Stimulated activated CD4-positive, alpha-beta T cell treated with anti-CD3 and anti-CD28 coated beads, Interleukin-1b, Interleukin-23, amount 100 ng/mL, for 1 hour (primary cell): ENCODE measurements at places on chromosomes 16 and 17.

- no peak for DNase-seq
Measured at GRCh38 chr17:43399839-43400328, 1.1 kb downstream of the ARL4D start.

- DNase-seq: no peak
Measured at GRCh38 chr17:57478478-57479250, 222.3 kb downstream of the MSI2 start.

- DNase-seq: no peak
Measured at GRCh38 chr16:5590416-5590815, 492.8 kb upstream of the EEF2KMT start.

DNA sequence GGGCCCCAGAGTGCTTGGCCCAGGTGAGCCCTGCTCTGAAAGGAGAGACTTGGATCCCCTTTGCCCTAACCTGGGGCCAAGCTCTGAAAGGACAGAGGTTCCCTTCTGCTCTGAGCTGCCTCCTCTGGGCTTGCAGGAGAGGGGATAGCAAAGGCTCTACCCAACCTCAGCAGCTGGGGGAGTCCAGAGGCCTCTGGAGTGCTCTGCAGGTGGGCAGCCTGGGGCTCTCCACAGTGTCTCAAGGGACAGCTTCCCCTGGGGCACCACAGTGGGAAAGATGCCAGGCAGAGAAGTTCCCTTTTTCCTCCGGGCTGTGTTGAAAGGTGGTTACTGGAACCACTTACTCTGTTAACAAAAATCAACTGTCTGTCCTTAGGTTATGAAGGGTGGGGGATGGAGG lies 48.2 kb upstream of the MGAT5B start:
- no peak for DNase-seq

DNA sequence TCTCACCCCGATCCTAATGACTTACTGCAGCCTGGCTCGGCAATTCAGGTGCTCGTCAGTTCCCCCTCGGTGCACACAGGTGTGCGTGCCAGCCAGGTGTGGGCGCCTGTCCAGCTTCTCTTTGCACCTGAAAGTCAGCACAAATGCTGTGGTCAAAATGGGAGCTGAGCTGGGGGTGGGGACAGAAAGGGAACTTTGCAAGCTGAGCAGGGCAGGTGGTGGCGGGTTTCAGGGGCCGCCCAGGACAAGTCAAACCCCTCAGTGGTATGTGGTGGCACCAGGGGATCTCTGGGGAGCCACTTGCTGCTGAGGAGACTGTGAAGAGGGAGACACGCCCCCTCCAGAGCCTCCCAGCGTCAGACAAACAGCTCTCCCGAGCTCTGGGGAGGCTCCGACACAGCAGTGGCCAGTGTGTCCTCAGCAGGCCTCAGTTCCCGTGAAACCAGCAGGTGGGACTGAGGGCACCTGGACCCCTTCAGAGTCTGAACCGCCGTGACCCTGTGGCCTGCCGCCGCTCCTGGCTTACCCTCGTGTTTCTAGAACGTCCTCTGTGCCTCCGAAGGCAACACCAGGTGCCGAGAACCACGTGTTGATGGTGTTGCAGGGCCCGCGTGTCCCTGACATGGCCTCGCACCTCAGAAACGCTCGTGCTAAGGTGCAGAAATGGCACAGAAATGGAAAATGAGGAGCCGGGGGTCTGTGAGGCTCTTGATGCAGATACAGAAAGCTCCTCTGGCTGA lies 233.5 kb upstream of the TNRC6C start:
- no peak for DNase-seq

GRCh38 chr16:27174798-27175197 lies 28.5 kb upstream of the KDM8 start:
- no peak for DNase-seq

DNA sequence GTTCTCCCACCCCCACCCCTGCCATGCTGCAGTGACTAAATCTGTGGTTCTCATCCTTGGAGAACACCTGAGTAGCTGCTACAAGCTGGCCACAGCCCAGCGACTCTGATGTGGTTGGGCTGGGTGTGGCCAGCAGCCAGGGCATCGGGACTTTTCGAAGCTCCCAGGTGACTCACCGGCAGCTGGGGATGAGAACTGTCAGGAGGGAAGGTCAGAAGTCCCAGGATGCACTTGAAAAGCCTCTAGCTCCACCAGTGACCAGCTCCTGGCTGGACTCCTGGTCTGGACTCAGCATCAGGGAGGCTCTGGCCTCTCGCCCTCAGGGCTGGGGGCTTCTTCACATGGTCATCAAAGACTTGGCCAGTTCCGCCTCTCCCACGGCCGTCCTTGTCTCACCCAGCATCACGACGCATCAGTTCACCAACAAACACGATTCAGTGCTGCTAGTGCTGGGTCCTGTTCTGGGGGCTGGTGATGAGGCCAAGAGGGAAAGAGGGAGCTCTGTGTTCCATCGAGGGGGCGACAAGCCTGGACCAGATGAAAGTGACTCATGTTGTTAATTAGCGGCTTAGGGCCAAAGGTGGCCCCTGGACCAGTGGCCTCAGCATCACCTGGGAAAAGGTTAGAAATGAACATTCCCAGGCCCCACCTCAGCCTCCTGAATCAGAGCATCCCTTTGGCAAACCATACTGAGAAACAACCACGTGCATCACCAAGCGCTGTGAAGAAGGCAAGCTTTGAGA lies 3.9 kb upstream of the C17orf99 start:
- DNase-seq: no peak
